ENCODE measurements at places on chromosomes 1 and 21.

DNA sequence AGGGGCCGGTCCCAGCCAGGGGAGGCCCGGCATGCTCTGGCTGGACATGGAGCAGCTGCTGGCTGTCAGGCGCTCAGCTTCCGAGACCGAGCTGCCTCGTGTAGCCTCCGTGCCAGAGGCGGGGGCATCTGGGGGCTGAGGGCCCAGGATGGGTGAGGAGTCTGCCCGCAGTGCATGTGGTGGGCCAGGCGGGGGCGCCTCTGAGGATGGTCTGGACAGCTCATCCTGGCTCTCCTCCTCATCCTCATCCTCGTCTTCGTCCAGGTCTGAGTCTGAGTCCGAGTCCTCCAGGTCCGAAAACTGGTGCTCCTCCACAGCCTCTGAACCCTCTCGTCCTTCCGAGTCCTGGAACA, 28.9 kb upstream of the EDN2 start:
- no peak for DNase-seq

DNA sequence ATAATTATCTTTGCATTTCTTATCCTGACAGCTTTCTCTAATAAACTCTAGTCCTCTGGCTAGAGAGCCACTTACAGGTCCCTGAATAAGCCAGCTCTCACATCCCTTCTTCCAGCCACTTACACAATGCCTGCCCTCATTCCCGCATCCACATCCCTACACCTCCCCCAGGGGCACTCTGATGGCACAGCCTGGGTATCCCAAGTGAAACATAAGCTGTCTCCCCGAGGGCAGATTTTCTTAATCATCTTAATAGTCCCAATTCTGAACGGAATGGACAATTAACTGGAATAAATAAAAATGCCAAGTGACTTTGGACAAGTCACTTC, 4.9 kb downstream of the RHOC start:
- no peak for DNase-seq

- DNase-seq = no peak
These were observed 7.5 kb downstream of the SLX9 start for GRCh38 chr21:44947111-44947929.

- no peak for DNase-seq
These were observed 5.0 kb downstream of the HPDL start for GRCh38 chr1:45331436-45332345.

GRCh38 chr1:212565571-212566305, 42.8 kb upstream of the ATF3 start:
- DNase-seq = no peak

DNA sequence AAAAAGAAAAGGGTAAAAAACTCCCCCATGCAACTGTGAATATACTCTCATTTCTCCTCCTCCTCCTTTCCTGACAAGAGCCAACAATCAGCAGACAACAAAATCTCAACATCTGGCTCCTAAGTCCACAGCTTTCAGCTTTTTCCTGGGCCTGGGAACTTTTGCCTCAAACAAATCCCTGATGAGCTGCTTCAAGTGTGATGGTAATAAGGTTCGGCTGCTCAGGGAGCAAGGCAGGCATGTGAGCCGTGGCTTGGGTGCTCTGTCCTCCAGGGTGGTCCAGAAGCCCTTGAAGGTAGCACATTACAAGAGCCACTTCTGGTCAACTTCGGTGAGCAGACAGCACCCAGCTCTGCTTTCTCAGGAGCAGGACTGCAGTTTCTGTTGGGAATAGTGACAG, 46.3 kb downstream of the ITPKB start:
- no peak for DNase-seq

All from putamen (tissue), 1 donor.